ENCODE measurements at places on chromosomes 16 and 17. TPM values are rescaled to one million over a fixed set of nuclear protein-coding genes. Genes with fewer than 3 reads are reported as not detected.

- DNase-seq: no peak
Measured at GRCh38 chr16:57961538-57961937, 9.4 kb downstream of the CNGB1 start.

GRCh38 chr17:31281061-31281460 lies 16.0 kb downstream of the OMG start:
- no peak for DNase-seq

The CSH1 gene
- not detected for total RNA-seq

DNA sequence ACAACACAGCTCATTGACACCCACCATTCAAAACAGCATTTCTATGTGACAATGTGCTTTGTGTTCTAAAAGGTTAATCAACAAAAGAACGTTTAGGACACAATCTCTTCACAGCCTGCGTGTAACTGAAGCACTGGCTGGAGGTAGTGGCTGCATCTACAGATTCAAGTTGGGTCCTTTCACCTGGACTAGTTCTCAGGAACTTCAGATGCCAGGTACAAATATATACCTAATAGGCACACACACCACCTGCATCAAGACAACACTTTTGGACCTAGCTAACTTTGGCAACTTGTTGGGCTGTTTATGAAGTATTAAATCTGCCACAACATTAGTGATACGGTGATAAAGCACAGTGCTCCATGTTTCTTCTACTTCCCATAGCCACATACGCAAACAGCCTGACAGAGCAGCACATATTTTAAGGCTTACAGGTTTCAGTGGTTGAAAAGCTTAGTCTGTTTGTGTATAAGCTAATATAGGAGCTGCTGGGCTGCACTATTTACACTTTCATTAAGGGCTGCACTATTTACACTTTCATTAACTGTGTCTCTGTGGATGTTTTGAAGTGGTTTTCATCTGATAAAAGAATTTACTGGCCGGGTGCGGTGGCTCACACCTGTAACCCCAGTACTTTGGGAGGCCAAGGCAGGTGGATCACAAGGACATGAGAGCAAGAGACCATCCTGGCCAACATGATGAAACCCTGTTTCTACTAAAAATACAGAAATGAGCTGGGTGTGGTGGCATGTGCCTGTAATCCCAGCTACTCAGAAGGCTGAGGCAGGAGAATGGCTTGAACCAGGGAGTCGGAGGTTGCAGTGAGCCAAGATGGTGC lies 132.6 kb downstream of the PARN start:
- DNase-seq: no peak

DNA sequence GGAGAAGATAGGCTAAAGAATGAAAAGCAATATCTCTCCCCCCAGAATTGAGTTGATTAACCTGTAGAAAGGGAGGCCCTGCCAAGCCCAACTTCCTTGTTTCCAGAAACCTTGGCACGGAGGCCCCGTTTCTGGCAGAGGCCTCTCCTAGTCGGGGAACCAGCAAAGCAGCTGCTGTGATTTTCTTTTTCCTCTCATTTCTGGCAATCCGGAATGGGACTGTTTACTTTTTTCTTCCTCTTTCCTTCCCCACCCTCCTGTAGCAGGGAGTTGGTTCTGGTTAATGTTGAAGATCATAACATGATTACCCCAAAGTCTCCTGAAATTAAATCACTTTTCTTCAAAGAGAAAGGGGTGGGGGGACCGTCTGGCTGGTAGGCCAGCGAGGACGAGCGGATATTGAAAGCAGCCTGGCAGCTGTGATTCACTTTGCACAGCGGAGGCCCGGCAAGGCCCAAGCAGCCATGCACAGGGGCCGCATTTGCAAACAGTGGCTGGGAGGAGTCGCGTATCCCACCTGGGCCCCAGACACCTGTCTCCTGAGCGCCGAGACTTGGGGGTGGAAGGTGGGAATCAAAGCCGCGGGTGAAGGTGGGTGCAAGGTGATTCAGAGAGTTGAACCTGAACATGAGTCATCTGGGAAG lies 51.5 kb downstream of the NTN1 start:
- peak; percentile 42 for DNase-seq

GRCh38 chr16:64617836-64618476 lies 503.9 kb downstream of the CDH11 start:
- no peak for DNase-seq

- DNase-seq: no peak
Measured at GRCh38 chr16:60271025-60271771, 1537.1 kb upstream of the GOT2 start.

DNA sequence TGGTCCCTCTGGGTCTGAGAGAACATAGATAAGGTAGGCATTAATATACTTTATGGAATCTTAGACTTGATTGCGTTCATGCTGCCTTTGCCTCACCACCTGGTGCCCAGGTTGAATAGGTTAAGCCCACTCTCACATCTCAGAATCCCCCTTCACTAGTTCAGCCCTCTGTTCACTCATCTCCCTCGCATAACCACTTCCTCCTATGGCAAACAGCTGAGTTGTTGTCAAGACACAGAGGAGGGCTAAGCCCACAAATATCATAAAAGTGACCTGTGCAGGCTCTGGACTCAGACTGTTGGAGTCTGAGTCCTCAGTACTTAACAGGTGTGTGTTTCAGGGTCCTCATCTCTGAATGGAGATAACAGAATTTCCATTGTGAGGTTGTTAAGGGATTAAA lies 55.7 kb downstream of the GOSR1 start:
- no peak for DNase-seq

The CCDC154 gene
- 0.81 TPM for total RNA-seq

DNA sequence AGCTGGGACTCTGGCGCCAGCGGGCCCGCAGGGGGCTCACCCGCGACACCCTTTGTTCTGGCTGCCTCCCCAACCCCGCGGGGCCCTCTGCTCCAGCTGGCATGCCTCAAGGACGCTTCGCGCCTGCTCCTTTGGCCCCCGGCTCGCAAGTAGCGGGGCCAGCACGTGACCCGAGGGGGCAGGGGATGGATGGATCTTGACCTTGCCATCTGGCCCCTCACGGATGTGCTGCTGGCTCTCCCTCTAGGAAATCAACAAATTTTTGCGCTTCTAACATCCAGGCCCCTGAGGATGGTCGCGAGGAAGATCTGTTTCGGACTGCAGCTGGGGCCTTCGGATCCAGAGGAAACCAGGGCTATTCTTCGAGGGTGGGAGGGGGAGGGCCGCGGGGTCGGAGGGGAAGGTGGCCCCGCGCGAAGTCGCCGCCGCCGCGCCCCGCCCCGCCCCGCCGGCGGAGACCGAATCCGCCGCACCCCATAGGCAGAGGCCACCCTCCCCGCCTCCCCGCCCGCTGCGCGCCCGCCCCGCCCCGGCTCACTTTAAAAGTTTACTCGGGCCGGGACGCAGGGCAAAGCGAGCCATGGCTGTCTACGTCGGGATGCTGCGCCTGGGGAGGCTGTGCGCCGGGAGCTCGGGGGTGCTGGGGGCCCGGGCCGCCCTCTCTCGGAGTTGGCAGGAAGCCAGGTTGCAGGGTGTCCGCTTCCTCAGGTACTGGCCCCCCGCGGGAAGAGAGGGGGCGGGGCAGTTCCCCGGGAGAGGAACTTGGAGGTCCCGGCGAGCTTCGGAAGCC lies at the start of gene ACSF2:
Gene ACSF2 (plus strand): TSS at position 537 of the 790 bp plus-strand sequence. CDS start 44 bp downstream, at position 581.
- no peak for DNase-seq

- DNase-seq: no peak
Measured at GRCh38 chr16:9425236-9425635, 333.8 kb downstream of the HAPSTR1 start.

The TMEM114 gene
- not detected for total RNA-seq

The CACNB1 gene
- total RNA-seq: 14.3 TPM

The CACNA1H gene
- total RNA-seq: 14.7 TPM

DNA sequence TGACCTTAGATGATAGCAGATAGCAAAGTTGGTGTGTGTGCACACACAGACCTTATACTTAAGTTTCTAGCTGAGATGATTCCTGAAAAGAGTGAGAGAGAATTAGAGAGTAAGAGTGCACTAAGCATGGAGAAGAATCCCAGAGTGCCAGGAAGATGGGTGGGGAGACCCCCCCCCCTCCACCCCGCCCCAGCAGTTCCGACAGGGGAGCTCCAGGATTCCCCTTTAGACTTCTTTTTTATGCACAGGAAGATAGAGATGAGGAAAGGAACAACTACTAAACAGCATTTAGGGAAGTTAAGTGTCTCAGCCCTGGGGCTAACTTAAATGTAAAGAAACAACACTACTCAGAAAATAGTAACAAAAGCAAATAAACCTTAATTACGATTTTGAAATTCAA lies 878.0 kb upstream of the GOT2 start:
- DNase-seq: no peak

- no peak for DNase-seq
Measured at GRCh38 chr17:37802061-37802595, 57.3 kb upstream of the HNF1B start.

The SNX20 gene
- 4.6 TPM for total RNA-seq

The ADGRG3 gene
- 5.1 TPM for total RNA-seq

GRCh38 chr17:68533887-68534694 lies 21.9 kb downstream of the PRKAR1A start:
- DNase-seq: no peak

- DNase-seq: no peak
Measured at GRCh38 chr16:1791943-1792812, 1.3 kb downstream of the IGFALS start.

GRCh38 chr17:81519284-81520020 lies 6.9 kb upstream of the ACTG1 start:
- no peak for DNase-seq

- no peak for DNase-seq
Measured at GRCh38 chr16:24667244-24667764, 62.1 kb upstream of the TNRC6A start.

The ACSM2A gene
- total RNA-seq: not detected

The LCAT gene
- 46.6 TPM for total RNA-seq

The CMTM3 gene
- 16.6 TPM for total RNA-seq

The ATP2C2 gene
- 0.28 TPM for total RNA-seq

DNA sequence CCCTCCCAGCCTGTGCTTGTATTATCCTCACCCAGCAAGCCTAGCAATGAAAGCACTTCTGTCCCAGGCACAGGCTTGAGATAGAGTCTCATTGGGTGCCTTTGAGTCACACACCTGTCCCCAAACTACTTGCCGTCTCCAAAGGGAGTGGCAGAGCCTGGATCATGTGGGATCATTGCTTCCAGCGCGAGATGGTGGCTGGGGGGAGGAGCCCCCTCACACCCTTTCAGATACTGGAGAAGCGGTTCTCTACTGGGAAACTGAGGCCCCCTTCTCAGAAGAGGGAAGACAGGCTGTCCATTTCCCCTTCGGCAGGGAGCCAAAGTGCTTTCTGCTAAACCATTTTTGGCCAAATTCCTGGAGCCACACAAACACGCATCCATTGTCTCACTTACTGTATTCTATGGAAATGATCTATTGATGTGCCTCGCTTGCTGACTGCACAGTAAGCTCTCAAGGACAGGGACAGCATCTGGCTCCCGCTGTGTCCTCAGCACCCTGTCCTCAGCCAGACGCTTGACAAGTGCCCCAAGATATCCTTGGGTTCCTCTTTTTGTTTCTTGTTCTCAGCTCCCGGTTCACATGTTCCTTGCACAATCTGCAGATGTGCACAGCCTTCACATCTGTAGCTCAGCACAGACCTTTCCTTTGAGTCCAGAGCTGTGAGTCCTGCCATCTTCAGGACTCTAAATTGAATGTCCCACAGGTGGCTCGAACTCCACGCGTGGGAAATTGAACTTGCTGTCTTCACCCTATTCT lies 26.0 kb upstream of the DLX3 start:
- no peak for DNase-seq

DNA sequence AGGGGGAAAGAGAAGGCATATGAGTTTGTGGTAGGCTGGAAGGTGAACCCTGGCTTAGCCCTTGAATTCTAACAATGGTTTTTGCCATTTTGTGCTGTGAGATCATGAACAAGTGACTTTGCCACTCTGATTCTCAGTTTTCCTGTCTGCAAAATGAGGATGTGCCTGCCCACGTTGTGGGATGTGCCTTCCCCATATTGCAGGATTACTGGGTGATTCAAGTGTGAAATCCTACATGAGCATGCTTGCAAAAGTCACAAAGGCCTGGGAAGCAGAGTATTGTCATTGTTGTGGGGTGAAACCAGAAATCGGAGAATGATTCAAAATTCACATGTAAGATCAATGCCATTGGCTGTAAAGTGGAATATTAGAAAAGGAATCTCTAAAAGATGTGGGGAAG lies 28.6 kb upstream of the TVP23A start:
- DNase-seq: no peak

The CORO1A gene
- total RNA-seq: 87.8 TPM

- DNase-seq: no peak
Measured at GRCh38 chr17:18858567-18859245, 775 bp downstream of the PRPSAP2 start.

GRCh38 chr16:26742040-26742439 lies 324.7 kb upstream of the C16orf82 start:
- DNase-seq: no peak

DNA sequence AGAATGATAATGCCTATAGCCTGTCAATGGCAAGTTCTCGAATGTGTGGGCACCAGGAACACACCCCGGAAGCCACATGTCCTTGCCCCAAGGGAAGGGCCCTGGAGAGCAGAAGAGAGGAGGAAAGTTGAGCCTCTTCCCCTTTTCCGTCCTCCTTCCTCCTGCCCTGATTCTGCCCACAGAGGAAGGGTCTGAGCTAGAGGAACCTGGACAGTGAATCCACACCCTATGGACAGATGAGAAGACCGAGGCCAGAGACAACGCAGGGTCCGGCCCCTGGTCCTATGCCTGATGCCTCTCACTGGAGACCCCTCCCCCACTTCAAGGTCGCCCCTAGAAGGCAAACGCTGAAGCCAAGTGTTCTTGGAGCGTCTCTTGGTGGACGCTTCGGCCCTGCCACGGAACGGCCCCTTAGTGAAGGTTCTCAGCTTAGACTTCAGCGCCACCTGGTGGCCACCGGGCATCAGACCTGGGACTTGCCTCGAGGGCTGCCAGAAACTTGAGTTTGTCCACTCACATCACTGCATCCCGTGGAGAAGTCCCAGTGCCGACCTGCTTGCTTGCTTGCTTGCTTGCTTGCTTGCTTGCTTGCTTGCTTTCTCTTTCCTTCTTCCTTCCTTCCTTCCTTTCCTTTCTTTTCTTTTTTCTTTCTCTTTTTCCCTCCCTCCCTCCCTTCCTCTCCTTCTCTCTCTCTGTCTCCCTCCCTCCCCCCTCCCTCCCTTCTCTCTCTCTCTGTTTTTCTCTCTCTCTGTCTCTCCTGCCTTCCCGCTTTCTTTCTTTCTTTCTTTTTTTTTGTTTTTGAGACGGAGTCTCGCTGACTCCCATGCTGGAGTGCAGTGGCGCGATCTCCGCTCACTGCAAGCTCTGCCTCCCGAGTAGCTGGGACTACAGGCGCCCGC lies 20.6 kb upstream of the SPNS3 start:
- peak; percentile 73 for DNase-seq

GRCh38 chr16:31138621-31139578 lies 3.4 kb upstream of the PRSS8 start:
- peak; percentile 64 for DNase-seq

- no peak for DNase-seq
Measured at GRCh38 chr16:88911136-88911945, 44.9 kb upstream of the PABPN1L start.

DNA sequence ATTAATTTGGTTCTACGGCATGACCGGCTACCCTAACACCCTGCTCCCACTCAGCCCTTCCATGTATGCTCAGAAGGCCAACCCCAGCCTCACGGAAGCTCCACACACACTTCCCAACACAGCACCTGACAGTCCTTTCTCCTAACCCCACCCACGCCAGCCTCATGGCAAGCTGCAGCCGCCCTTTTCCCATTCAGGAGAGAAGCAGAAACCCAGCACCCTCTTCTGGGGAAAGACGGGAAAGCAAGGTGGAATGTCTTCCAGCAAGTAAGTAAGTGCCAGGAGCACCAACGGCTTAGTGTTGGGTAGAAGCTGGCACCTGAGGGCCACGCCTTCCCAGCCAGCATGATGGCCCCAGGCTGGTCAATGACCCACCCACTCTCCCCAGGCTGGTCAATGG lies 32.1 kb downstream of the ABR start:
- DNase-seq: no peak

The ZG16 gene
- total RNA-seq: not detected

The TMEM235 gene
- total RNA-seq: not detected

GRCh38 chr17:71530248-71530647 lies 590.6 kb upstream of the SOX9 start:
- DNase-seq: no peak

All from thoracic aorta (tissue), 2 donors.